ENCODE measurements at places on chromosomes 5 and 9.

DNA sequence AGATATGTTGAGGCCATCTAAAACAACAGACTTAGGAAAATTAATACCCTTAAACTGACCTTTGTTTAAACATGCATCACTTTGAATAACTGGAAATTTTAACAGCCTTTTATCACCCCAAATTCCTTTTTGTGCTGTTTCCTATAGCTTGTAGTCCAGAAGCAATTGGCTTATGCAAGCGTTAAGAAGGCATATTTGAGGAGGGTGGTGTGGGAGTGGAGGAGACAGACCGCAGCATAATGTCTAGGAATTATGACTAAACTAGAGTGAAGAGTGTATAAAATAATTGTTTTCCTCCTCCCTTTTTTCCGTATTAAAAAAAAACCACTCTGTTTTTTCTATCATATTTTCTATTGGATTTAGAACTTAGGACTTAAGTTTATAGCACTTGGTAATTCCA is 51.8 kb upstream of the MPDZ start:
- no peak for DNase-seq

- no peak for DNase-seq
Observed at GRCh38 chr5:45417285-45417998, 278.7 kb downstream of the HCN1 start.

DNA sequence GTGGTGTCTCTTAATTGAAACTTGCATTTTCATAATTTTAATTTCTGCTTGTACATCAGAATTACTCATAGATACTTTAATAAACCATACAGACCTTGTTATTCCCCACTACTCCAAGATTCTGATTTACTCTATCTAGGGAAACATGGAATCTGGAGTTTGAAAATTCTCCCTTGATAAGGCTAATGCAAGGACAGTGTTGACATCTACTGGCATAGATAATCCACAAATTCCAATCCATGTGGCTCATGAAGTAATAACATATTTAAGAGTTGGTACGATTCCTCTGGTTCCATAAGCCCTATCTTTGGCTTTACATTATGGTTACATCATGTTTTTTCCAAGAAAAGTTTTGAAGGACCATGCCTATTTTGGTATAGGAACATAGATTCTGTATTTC is 759.2 kb downstream of the TLR4 start:
- DNase-seq, result no peak

DNA sequence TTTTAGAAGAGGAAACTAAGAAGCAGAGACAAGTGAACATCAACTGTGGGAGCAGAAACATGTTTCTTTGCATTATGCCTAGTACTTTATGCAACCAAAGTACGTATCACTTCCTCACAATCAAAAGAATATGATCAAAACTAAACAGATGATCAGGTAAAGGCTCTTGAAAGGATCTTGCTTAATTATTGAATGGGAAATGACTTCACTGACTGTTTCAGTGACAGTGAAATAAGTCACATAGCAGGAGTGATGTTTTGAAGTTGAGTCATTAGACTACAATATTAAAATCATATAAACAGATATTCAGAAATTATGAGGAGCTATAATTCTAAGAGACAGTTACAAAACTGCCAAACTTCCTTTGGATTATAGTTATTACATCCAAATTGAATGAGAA is 527.3 kb downstream of the MTRR start:
- no peak for DNase-seq

GRCh38 chr5:151154931-151155774 is 2.4 kb downstream of the ANXA6 start:
- DNase-seq, result no peak

- DNase-seq, result no peak
Observed at GRCh38 chr5:172035049-172035448, 28.6 kb upstream of the FBXW11 start.

DNA sequence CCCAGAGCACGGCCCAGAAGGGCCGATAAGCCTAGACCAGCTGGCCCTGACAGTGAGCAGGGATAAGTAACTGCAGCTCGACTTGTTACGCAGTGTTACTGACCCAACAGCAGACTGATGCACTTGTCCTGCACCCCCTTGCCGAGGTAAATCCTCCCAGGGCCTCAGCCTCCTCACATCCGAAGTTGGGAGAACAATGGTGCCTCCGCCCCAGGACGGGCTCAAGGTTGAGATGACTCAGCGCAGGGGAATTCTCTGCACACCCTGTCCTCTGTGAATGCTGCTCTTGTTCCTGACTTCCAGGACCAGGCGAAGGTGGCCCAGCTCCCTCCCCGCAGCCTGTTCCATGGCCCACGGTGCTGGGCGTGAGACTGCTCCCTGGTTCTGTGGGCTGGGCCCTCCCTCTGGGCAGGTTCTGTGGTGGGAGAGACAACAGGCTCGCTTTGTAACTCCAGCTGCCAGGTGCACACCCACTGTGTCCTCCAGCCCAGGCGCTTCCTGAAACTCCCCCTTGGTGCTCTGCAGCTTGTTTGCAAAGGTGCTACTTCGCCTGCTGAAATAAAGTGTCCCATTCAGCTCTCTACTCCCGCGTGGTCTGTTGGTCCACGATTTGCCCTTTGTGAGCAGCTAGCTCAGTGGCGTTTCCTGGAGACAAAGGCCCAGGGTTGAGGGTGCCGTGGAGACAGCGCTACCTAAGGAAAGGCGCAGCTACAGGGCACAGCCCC is 40.1 kb upstream of the SLC6A19 start:
- DNase-seq, result no peak

DNA sequence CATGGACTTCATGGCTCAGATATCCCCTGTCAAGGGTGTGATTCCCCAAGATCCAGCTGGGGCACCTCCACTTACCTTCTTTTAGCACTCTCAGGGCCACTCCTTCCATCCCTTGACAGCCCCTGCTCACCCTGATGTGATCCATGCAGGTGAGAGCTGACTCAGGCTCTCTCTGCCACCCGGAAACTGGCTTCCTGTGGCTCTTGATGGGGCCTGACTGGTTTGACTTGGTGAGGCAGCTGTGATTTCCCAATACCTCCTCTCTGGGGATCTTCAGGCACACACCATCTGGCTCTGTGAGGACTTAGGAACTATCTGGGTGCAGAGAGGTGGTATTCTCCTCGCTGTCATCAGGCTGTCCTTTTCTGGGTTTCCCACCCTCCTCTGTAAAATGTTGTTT is 7.9 kb upstream of the FAT2 start:
- DNase-seq, result no peak

- DNase-seq, result no peak
Observed at GRCh38 chr5:77131361-77131760, 44.3 kb upstream of the ZBED3 start.

- no peak for DNase-seq
Observed at GRCh38 chr9:127216210-127216887, 48.2 kb upstream of the GARNL3 start.

DNA sequence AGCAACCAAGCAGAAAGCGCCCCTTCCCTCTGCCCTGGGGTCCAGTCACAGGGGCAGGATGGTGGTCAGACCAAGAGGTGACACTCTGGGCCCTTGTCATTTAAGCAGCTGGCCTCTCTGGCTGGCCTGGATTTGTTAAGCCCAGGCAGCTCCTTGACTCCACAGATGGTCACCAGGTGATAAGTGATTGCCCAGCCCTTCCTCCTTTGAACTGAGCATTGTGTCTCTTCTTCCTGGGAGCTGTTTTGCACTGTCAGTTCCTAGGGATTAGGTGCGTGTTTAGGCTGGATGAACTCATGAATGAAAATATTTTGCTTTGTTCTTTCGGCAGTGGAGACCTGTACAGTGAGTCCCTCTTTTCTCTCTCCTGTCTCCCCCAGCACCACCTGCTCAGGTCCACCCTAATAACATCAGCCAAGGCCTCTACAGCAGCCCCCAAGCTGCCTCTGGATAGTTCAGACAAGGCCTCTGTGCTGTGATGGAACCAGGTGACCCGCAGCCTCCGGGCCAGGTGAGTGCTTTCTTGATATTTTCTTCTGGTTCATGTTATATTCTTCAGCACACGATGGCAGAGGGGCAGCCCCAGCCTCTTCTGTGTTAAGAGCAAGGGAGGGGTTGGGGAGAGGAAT is 139.7 kb upstream of the PITX1 start:
- no peak for DNase-seq

DNA sequence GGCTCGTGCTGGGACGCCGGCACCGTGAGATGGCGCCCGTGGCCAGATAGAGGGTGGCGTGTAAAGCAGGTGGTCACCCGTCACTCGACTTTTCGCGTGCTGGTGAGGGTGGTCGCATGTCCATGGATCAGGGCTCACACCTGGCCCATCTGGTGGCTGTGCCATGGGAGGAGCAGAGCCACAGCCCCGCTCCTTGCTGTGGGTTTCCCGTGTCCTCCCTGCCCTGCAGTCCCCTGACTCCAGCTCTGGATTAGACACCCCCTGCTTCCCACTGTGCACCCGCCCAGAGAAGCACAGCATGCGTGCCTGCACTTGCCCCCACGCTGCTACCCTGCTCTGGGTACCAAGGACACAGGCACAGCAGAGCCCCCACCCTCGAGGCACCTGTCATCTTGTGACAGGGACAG is 1.8 kb upstream of the TMEM250 start:
- DNase-seq, result no peak

DNA sequence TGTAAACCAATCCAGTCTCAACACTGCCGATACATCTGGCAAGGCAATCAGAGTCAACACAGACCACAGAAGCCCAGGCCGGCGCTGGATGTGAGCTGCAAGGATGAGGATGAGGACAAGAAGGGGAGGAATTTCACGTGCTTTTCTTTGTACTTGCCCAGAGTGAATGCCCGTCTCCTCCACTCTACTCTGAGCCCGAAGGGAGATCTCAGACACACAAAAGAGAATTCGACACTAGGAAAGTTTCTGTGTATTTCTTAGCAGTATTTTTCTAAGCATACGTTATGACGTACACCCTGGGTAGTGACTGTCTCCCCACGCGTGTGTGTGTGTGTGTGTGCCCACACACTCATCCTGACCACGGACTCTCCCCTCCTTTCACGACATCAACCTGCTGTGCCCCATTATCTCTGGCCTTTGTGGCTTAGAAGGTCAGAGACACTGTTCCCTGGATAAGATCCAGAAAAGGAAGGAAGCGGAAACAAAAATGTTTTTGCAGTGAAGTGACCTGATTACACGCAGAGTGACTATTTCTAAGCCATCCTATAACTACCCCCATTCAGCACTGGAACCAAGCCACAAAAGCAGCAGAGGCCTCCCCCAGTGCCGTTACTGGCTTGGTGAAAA is 227.3 kb upstream of the DAPK1 start:
- DNase-seq, result no peak

GRCh38 chr5:95027151-95027721 is 257.7 kb downstream of the MCTP1 start:
- no peak for DNase-seq

GRCh38 chr9:114779352-114779845 is 26.4 kb downstream of the TNFSF15 start:
- DNase-seq, result no peak

DNA sequence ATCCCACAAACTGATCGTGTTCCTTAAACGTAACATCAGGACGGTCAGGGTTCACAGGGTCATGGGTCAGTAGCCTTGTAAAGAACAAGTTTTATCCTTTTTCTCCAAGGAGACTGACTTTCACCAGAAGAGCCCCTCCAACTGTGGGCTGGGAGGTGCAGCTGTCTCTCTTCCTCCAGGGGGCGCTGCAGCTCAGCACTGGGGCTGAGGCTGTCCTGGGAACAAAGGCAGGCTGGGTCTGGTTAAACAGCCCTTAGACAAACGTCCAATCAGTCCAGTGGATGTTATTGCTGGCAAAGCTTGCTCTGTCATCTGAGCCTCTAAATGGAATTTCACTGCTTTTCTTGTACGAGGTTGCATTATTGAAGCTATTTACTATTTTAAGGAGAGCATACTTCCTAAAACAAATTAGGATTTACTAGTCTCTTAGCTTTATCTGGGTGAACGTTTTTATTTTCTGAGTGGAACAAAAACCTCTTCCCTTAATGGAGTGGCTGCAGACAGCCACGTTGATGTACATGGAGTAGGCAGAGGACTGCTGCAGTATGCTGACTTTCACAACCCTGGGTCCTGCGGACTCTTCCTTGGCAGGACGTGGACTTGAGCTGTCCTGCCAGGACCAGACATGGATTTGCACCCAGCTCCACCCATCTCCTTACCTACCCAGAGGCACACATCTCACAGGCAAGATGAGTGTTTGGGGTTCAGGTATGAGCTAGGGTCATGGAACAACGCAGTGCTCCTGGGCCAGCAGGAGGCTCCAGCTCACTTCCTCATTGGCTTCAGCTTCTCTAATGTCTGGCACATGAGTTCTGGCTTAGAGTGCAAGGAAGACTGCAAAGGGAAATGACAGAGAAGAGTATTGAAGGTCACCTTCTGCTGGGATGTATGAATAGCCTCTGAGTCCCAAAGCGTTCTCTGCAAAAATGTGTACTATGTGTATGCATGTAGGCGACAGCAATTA is 7.8 kb downstream of the EXOSC2 start:
- DNase-seq, result peak; percentile 61

DNA sequence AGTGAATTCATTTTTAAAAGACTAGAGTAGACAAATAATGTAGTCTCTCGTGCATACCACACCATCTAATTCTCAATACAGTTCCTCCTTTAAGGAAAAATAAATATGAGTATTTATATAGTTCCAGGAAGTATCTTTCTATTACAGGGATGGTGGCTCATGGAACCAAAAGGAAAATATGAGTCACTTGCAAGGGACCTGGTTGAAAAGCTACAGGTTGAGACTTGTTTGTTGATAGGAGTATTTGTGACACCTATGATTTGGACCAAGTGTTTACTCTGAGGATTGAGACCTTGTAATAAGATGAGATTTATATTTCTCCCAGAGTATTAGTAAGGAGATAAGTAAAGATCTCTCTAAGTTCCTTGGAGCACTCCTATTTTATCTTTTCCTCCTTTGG is 67.4 kb downstream of the CDO1 start:
- no peak for DNase-seq

GRCh38 chr5:167361795-167362194 is 929.6 kb upstream of the WWC1 start:
- DNase-seq, result no peak
